Stimulated activated CD4-positive, alpha-beta T cell treated with anti-CD3 and anti-CD28 coated beads, Interleukin-4, amount 100 ng/mL, for 4 hours (primary cell): ENCODE measurements at places on chromosomes 7 and 10.

DNA sequence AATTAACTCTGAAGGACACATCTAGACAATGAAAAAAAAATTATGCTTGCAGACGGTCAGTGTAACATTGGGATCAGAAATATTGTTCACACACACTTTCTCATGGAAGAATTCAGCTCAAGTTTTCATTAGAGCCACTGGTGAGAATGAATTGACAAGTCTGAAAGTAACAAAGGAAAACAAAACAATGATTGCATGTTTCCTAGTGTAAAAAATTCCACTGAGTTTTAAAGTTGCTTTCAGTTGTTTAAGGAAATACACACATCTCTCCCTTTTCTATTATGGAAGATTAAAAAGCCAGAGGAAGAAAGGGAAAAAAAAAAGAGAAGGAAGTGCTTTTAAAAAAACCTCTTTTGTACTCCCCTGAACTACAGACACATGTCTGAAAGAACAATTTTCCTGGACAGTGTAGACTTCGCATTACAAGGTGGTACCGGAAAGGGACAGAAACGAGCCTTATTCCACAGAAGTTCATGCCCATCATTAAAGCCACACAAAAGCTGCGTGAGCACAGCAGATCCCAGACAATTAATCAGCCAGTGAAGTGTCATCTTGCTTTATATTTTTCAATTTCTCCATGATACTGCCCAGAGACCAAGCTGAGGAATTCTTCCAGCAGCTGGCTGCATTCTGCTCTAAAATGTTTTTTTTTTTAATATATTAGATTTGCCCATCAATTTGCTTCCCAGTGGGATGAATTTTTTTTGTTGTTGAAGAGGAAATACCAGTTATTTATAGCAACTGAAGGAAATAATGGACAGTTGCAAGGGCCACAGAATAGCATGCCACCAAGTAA lies 294.8 kb downstream of the DOCK4 start:
- DNase-seq = no peak

DNA sequence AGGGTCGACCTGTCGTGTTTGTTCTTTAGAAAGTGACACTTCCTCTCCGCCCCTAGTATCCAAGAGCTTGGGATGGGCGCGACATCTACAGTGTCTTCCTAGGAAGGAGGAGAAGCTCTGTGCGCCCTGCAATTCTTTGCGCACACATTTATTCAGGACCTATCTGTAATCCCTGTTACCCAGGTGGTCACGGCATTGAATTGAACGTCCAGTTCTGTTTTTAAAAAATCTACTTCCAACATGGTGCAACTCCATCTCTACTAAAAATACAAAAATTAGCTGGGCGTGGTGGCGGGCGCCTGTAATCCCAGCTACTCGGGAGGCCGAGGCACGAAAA lies 606 bp upstream of the LAMB1 start:
- DNase-seq = no peak

- DNase-seq = no peak
Observed at GRCh38 chr7:139711991-139712743, 65.6 kb downstream of the HIPK2 start.

DNA sequence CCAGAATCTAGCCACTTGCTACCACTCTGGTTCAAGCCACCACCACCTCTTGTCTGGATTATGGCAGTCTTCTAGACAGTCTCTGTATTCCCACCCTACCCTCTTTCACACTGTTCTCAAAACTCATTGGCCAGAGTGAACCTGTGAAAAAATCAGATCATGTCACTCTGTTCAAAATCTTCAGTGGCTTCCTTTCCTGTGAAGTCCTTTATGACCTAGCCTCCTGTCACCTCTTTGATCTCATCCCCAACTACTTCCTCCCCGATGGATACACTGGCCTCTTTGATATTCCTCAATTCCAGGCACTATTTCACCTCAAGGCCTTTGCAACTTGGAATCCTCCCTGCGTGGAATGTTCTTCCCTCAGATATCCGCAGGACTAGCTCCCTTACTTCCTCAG lies 21.2 kb upstream of the ANLN start:
- no peak for DNase-seq

DNA sequence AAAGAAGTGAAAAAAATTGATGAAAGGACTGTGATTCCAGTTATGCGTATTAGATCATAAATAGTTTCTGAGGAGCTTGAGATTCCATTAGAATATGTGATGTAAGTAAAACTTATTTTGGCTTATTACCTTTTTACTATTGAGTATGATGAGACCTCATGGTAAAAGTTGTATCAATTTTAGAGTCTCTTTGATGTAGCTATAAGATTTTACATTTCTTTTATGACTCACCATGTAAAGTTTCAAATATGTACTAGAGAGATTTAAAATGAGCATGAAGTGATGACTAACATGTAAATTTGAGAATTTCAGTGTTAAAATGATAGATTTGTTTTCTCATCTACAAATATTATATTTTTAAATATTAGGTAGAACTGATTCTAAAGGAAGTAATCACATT lies 276.5 kb downstream of the OTUD1 start:
- DNase-seq = no peak

DNA sequence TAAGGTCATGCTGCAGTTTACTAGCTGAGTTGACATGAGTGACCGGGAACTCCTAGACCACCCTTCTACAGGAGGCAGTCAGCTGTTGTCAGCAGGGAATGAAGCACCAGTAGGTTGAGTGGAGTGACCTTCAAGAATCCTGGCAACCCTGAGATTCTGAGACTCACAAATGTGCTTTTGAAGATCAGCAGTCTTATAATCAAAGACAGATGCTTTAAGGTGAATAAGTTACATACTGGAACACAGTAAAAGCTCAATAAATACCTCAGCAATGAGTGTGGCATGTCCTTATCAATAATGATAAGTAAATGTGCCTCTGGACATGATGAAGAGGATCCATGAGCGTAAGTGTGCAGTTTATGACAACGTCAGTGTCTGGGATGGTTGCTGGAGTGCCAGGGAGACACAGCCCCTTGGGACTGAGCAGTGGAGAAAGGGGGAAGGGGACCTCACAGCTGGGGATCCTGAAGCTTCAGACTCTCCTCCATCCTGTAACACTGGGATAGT lies 11.9 kb upstream of the OR6V1 start:
- DNase-seq = no peak

- DNase-seq = peak; percentile 17
Observed at GRCh38 chr10:86693721-86694369, 25.5 kb downstream of the LDB3 start.

- DNase-seq = no peak
Observed at GRCh38 chr10:93110472-93111146, 36.9 kb downstream of the CYP26A1 start.

- no peak for DNase-seq
Observed at GRCh38 chr10:124305131-124305530, 113.6 kb downstream of the OAT start.

DNA sequence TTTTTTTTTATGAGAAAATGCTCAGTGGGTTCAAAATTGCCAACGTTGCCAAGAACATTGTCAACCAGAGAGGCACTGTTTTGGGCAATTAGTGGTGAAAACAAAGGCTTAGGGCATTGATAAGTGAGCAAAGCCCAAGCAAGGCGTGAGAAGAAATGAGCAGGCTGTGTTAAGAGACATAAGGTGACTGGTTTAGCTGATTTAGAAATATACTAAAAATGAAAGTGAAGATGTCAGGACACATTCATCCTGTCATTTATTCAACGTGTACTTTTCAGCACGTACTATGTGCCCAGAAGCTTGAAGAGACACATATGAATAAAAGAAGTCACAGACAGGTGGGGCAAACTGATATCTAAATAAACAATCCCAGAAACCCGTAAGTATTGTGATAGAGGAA lies 31.8 kb downstream of the AOAH start:
- DNase-seq = no peak

GRCh38 chr7:136163340-136163801 lies 186.2 kb upstream of the MTPN start:
- no peak for DNase-seq

- no peak for DNase-seq
Observed at GRCh38 chr10:112979927-112980326, 29.9 kb downstream of the TCF7L2 start.

DNA sequence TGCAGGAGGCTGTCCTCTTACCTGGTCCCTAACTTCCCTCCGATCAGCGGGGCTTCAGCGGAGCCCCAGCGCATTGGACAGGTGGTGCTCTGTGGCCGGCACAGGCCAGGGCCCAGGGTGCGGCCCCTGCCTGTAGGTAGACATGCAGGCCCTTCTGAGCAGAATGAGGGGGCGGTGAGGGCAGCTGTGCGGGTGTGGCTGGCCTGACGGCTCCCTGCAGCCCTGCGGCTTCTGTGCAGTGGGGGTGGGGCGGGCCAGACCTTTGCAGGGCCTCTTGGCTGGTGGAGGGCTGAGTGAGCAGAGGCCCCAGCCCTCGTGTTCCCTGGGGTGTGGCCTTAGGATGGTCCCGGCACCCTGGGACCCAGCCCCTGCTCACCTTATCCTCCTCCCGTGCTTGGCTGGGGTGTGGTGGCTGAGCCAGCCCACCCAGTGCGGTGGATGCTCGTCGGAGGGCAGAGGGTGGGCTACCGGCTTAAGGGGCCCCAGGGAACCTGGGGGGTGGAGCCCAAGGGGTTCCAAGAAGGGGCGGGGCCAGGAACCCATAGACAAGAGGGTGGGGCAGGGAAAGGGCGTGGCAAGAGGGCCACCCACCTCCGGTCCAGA lies 175.2 kb upstream of the TNRC18 start:
- DNase-seq = no peak

GRCh38 chr7:90661290-90662151 lies 65.4 kb downstream of the CDK14 start:
- DNase-seq = no peak

- DNase-seq = no peak
Observed at GRCh38 chr10:16195178-16195769, 241.5 kb upstream of the PTER start.

- no peak for DNase-seq
Observed at GRCh38 chr10:116892907-116893685, 43.8 kb downstream of the ENO4 start.

DNA sequence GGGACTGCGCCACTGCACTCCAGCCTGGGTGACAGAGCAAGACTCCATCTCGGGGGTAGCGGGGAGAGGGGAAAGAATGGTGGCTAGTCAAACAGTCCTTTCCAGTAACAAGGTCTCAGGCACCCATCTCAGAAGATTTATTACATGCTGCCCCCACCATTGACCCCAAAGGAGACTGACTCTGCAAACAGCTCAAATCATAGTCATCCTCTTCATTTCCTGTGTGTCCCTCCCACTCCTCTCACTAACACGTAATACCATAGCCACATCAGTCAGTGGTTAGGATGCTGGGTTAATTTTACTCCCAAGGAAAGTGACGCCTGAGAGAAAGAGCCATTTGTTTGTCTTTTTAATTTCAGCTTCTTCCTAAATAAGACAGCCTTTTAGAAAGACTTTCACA lies 56.6 kb upstream of the BET1 start:
- no peak for DNase-seq

DNA sequence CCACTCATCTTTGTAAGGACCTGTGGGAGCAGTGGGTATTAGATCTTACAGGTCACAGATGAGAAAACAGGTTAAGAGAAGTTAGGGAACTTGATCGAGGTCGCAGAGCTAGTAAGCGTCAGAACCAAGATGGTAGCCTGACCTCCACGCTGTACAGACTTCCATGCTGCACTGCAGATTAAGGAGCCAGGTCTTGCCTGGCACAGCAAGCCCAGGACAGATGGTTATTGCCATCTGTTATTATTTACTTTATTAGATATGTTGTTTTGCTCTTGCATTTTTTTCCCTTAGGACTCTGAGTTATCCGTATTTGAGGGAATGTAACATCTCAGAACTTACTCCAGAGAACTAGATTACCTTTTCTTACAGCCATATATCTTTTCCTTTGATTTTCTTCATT lies 147.2 kb downstream of the NSUN6 start:
- no peak for DNase-seq

DNA sequence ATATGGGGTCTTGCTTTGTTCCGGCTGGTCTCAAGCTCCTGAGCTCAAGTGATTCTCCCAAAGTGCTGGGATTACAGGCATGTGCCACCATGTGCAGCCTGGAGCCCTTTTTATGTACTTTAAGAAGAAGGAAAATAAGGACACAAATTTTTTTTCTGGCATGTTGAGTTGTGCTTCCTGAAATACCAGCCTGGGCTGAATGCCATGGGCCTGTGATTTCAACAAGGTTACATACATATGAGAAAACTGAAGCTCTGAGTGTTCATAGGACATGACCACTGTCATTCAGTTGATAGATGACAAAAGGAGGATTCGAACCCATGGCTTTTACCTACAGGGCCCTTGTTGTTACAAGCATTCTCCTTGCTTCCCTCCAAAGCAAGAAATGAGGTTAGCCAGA lies 36.1 kb downstream of the ST8SIA6 start:
- DNase-seq = no peak

DNA sequence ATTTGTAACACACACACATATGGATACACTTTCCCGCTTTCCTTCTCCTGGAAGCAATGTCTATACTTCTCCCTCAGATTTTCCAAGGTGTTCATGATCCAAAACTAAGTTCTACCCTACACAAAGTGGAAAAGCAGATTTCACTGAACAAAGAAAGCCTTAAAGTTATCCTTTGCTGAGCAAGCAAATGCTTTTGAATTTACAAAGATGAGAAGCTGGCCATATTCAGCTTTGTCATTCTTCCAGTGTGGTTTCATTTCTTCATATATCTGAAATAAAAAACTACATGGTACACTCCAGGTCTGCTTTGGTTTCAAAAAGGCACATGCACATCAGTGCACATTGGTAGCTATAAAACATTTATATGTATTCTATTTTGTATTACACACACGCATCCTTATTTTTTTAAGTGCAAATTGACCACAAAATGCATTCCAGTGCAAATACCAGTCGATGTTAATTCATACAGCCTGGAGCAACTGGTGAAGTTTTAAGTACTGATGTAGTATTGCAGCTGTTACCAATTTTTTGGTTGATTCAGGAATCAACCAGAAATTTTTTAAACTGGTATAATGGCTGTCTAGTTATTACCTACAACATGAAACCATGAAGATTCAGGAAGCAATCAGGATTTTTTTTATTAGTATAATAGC lies 65.5 kb upstream of the SRPK2 start:
- DNase-seq = no peak

- DNase-seq = no peak
Observed at GRCh38 chr10:99671386-99671785, 12.1 kb downstream of the ENTPD7 start.

DNA sequence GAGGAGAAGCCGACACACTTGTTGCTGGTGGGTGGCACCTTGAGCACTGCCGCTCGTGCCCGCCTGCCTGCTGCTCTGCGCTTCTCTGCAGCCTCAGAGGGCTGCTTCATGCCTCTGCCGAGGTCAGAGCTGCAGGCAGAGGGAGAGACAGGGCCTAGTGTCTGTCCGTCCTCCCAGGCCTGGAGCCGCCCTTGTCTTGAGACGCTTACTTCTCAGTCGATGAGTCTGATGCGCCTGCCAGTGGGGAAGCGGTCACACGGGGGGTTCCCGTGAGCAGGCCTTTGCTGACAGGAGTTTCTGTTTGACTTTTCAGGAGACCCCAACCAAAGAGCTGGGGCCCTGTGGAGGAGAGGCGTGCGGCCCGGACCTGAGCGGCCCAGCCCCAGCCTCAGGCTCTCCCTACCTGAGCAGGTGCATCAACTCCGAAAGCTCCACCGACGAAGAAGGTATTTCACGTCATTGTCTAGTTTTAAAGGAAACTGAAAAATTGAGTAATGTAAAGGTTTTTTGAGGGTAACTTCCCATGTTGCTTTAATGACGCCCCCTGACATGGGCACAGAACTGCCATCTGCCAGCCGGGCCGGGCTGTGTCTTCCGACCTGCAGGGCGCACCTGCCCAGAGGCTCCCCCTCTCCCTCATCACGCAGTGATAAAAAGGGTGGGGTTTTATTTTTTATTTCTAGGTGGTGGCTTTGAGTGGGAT lies 7.8 kb upstream of the BHLHA15 start:
- no peak for DNase-seq

GRCh38 chr7:38506004-38506403 lies 125.2 kb downstream of the AMPH start:
- DNase-seq = no peak
